NCI-H1092 (cell line): ENCODE measurements at places on chromosomes 1 and 21.

DNA sequence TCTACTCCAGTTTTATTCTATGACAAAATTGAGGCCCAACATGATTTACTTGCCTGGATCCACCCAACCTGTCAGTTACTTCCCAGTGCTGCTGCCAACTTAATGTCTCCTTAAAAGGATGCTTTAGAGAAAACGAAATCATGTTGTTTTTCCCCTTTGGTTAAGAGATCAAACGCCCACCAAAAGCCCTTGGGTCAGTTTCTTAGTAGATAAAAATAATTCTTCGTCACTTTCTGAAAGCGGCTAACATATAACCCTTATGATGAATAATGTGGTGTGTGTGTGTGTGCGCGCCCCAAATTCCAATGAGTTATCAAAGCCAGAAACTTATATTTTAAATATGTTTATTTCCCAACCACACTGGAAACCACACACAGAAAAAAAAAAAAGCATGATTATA lies 52.7 kb upstream of the LGALS8 start:
- no peak for DNase-seq

DNA sequence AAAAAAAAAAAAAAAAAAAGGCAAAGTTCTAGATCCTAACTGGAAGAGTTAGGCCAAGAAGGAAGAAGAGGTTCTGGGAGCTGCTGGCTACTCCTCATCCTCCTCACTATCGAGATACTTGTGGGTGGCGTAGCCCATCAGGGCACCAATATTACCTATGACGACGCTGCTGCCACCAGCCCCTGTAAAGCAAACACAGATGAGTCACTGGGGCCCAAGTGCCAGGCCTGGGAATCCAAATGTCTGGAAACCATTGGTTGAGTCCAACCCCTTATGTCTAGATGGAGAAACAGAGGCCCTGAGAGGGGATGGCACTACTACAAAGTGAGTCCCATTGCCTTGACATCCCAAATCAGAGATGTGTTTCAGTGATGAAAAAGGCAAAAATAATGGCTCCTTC lies 5.7 kb downstream of the IFI6 start:
- no peak for DNase-seq

- no peak for DNase-seq
Observed at GRCh38 chr1:53957194-53957818, 11.2 kb downstream of the LRRC42 start.

DNA sequence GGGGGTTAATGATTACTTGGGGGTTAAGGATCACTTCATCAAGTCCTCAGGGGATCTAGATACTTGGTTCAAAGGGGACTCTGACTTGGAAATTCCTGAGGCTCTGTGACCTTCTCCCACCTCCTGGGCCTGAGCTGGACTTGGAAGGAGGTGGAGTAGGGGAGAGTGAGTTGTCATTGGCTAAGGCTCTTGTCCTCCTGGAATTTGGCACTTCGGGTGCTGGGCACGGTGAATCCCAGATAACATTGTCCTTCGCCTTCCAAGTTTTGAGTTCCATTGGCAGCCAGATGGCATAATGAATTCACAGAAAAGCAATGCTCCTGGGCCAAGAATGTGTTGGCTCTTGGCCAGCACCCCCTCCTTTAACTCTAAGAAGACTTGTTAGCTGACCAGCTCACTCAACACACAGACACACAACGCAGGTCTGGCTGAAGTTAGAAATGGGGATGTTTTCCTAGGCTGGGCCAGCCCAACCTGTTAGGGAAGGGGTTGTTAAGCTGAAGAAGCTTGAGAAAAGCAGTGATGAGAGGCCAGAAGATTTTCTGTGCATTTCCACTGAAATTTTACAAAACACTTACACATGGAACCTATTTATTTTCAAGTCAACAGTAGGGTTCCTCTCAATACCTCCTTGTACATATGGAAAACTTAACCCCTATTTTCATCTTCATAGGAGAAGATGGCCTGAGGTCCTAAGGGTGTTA lies 29.7 kb downstream of the SLC26A9 start:
- DNase-seq, result no peak

DNA sequence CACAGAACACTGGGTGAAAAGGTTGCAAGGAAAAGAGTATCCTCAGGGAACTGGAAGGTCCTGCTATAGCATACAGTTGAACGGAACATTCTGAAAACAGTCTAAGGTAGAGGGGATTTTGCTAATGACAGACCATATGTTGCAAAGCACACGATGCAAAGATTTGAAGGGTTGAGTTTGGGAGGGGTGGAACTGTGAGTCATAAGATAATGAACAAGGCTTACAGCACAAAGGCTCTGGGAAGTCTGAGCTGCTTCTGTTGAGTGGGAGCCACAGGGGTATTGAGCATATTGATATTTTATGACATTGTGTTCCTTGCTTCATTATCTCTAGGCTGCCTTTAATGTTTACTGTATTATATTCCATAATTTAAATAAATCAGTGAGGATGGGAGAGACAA lies 104.9 kb downstream of the PLPPR4 start:
- no peak for DNase-seq

- no peak for DNase-seq
Observed at GRCh38 chr1:914131-914890, 9.4 kb upstream of the SAMD11 start.

GRCh38 chr1:63730211-63730610 lies 43.6 kb upstream of the ROR1 start:
- DNase-seq, result no peak

- no peak for DNase-seq
Observed at GRCh38 chr1:183693521-183693920, 40.4 kb upstream of the APOBEC4 start.

- no peak for DNase-seq
Observed at GRCh38 chr1:235068158-235069121, 60.2 kb downstream of the TOMM20 start.

GRCh38 chr1:174743654-174744561 lies 255.8 kb upstream of the CACYBP start:
- peak; percentile 3 for DNase-seq

- no peak for DNase-seq
Observed at GRCh38 chr21:17782051-17782450, 37.1 kb downstream of the C21orf91 start.

DNA sequence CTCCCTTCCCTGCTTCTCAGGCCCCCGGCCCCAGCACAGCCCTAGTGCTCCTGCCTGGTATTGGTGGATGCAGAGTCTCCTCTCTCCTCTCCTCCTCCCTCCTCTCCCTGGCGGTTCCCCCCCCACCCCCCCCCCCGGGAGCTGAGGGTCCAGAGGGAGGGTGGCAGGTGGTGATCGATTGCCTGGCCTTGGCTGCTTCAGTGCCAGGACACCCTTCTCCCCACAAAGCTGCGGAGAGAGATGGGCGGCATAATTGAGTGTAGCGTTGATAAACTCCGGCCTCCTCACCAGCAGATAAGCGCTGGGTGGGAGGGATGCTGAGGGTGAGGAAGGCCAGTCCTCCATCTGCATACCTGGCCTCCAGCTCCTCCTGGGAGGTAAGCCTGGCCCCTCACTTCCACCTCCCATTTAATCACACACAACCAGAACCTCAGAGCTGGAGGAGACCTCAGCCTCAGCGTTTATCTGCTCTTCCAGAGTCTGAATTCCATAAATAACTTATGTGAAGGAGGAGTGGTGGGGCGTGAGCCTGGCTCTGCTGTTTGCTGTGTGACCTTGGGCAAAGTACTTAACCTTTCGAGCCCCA lies 60.8 kb downstream of the LRRN2 start:
- no peak for DNase-seq

DNA sequence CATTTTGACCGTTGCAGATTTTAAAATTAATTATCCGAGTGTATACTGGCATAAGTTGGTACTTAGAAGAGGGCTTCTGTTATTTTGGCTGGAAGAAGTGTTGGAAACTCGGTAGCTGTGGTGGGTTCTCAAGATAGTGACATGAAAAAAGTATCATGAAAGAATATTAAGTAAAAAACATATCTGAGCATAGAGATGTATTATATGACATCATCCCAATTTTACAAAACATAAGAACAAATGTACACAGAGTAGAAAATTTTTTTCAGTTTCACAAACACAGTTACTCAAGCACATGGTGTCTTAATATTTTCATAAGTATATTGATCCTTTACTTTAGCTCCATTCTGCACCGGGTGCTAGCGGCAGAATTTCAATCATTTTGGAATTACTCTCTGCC lies 684 bp downstream of the IFI16 start:
- no peak for DNase-seq

GRCh38 chr1:222618880-222619596 lies 1.1 kb downstream of the MIA3 start:
- no peak for DNase-seq

GRCh38 chr1:109539676-109540075 lies at the start of gene GPR61:
Gene GPR61, plus strand, starts transcription at chr1:109539872. Its CDS starts 3,151 bp downstream, at chr1:109543023.
- DNase-seq, result no peak

- no peak for DNase-seq
Observed at GRCh38 chr1:12415038-12415466, 185.2 kb downstream of the VPS13D start.

GRCh38 chr1:230707732-230708630 lies 5.9 kb downstream of the AGT start:
- DNase-seq, result no peak

DNA sequence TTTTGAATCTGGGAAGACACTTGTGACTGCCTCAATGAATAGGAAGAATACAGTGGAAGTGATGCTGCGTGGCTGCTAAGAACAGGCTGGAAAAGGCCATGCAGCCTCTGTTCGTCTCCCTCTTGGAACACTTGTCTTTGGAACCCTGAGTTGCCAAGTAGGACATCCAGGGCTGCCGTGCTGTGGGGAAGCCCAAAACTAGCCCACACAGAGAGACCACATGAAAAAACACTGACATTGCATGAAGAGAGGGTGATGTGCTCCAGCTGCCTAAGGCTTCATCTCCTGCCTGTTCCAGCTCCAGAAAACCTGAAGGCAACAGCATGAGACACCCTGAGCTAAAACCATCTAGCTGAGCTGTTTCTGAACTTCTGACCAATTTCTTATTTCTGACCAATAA lies 61.1 kb upstream of the GNG4 start:
- no peak for DNase-seq

DNA sequence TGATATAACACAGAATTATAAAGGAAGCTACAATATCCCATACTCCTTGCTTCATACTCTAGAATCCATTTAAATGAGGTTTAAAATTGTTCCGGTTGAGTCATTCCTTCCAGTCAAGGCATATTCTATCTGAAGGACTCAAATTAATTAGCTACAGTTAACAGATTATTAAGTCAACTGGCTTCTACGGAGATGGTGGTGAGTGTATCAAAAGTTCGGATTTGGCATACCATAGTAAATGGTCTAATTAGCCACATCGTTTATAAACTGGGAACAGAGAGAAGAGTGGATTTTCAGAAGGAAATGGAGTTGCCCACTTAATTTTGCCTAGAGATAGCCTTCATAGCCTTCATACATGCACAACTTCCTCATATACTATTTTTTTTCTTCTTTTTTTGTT lies 1095.3 kb downstream of the TTLL7 start:
- DNase-seq, result no peak

GRCh38 chr21:44079846-44080245 lies 27.4 kb upstream of the PWP2 start:
- DNase-seq, result no peak

GRCh38 chr1:38102636-38103035 lies 56.0 kb upstream of the POU3F1 start:
- no peak for DNase-seq

DNA sequence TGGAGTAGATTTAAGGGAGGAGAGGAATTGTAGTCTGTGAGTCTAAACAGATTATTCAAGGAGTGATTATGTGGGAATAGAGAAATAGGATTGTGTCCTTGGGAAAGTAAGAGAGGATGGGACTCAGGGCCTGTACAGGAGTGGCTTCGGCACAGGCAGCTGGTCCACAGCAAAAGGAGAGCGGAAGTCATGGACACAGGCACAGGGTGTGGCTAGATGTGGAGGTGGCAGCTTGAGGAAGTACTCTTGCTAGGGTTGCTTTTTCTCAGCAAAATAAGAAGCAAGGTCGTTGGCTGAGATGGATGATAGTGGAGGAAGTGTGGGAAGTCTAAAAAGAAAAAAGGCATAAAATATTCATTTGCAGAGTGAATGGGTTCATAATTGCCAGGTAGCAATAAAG lies 18.5 kb upstream of the ZNF648 start:
- no peak for DNase-seq

DNA sequence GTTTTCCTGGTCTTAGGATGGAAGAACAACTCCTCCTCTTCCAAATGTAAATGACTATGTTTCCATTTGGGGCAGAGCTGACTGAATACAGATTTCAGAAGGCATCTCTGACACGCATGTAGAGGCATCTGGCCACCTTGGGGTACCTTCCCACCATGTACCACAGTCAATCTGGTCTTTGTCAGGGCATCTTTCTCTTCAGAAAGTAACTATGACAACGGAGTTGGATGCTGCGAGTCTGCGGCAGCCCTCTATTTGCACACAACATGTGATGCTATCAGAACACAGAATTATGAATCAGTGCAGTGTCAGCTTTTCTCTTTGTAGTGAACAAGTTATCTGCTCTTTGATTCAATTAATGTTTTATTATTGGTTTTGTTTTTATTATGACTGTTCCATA lies 94.7 kb downstream of the TSEN15 start:
- no peak for DNase-seq

DNA sequence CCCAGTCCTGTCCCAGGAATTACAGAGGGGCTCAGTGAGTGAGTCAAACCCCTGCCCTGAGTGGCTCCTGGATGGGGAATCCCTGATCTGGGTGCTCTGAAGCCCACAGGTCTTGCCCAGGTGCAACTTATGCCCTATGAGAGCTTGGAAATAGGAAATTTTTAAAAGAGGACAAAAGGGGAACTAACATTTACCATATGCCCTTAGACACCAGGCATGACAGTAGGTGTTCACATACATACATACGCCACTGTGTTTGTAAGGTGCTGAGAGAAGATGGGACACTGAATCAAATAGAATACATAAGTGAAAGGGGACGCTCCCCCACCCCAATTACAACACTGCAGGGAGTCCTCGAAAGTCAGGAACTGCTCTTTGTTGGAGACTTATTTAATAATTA lies 1.4 kb downstream of the CFAP45 start:
- DNase-seq, result no peak

DNA sequence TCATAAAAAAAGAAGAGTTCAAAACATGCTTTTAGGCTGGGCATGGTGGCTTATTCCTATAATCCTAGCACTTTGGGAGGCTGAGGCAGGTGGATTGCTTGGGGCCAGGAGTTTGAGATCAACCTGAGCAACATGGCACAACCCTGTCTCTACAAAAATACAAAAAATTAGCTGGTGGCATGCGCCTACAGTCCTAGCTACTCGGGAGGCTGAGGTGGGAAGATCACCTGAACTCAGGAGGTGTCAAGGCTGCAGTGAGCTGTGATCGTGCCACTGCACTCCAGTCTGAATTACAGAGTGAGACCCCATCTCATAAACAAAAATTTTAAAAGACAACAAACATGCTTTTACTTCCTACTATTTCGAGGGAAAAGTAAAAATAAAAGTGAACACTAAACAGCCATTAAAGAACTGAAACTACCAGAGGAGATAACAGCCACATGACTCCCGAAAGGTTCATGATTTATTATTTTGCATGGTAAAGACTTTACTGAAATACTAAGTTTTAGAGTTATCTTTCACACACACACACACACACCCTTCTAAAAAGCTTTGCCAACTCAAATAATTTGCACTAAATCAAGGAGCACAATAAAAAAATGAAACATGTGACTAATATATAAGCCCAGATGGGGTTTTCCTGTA lies 48.1 kb downstream of the USP1 start:
- no peak for DNase-seq

GRCh38 chr1:17826165-17826488 lies 71.0 kb downstream of the ACTL8 start:
- DNase-seq, result no peak

GRCh38 chr1:117886101-117886795 lies 43.2 kb downstream of the GDAP2 start:
- DNase-seq, result no peak

- DNase-seq, result no peak
Observed at GRCh38 chr1:2803086-2803930, 1.8 kb upstream of the TTC34 start.
